ENCODE measurements at places on chromosomes 1 and 21.

DNA sequence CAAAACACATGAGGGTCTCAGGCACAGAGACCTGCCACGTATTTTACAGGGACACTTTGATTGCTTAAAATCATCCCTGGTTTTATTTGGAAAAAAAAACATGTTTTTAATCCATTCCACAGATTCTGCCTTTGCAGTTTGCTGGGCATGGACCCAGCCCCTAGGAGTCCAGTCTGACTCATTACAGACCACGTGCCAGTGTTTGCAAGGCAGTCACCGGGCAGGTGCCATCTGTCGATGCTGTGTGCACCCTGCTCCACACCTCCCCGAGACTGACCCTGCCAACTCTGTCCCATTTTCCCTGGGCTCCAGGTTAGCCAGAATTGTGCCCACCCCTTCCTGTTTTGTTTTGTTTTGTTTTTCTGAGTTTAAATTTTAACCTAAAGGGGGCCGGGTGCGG, 148.4 kb upstream of the TMEM51 start:
- no peak for DNase-seq

- DNase-seq, result no peak
Measured at GRCh38 chr1:198167436-198167934, 10.7 kb downstream of the NEK7 start.

DNA sequence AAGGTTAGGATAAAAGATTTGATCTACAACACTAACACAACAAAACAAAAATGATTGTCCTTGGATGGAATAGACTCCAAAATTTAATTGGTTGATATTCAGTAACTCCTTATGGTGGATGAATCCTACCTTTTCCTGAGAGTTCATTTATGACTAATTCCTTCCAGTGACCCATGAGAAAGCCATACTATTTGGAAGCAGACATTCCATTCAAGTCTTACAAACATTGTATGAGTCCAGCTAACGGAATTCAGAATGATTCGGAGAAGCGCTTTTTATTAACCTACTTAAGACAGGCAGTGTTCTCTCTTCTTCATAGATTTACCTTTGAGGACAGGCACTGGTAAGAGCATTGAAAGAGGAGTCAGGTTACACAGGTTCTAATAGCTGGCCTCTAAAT, 155.6 kb upstream of the ZNF648 start:
- DNase-seq, result no peak

- DNase-seq, result no peak
Measured at GRCh38 chr21:41932191-41932575, 21.6 kb downstream of the C2CD2 start.

Measured in colonic mucosa (tissue), 4 donors.